ENCODE measurements at places on chromosomes 2 and 18. TPM values are rescaled to one million over a fixed set of nuclear protein-coding genes. Genes with fewer than 3 reads are reported as not detected.
A peak's percentile ranks its signal among the peaks of the same experiment; 100 is the strongest.

The MIB1 gene
- 32.6 TPM for total RNA-seq

GRCh38 chr2:160429248-160430000 lies 64.2 kb downstream of the RBMS1 start:
- peak overlapping the region; percentile 74 for H3K27ac ChIP-seq
- H3K4me3 ChIP-seq, result no peak overlapping the region
- no peaks in the 10 kb centered on the region for H3K27me3 ChIP-seq
- H3K4me1 ChIP-seq, result peaks cover 72% of the 10 kb centered on the region
- peaks cover 44% of the 10 kb centered on the region for H3K36me3 ChIP-seq
- no peak for DNase-seq

DNA sequence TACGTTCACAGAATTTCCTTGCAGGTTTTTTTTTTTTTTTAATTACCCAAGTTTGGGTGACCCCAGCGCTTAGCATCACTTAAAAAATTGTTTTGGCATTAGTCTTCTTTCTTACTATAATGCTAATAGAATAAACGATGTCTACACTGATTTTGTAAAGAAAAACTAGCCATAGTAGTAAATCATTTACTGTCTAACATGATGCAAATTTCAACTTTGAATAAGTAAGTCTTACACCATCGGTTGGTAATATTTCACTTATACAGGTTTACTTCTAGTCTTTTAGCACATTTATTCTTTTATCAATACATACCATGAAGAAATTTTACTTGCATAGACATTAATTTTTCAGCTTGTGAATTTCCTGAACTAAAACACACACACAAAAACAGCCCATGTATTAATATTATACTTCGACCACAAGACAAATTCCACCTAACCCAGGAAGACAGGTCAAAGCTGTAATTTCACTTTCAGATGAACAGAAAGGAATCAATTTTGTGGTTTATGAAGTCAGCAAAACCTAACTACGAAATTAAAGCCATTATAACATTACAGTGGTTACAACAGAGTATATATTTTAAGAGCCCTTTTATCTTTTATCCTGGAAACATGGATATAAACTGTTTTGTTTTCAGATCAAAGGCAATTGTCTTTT lies 1.9 kb downstream of the YES1 start:
- H3K4me3 ChIP-seq, result peak overlapping the region; percentile 93
- DNase-seq, result no peak
- H3K27me3 ChIP-seq, result no peaks in the 10 kb centered on the region
- peaks cover 33% of the 10 kb centered on the region for H3K36me3 ChIP-seq
- peak overlapping the region; percentile 79 for H3K27ac ChIP-seq
- H3K4me1 ChIP-seq, result peaks cover 72% of the 10 kb centered on the region

- H3K27me3 ChIP-seq, result no peaks in the 10 kb centered on the region
- H3K27ac ChIP-seq, result no peak overlapping the region
- no peak for DNase-seq
Measured at GRCh38 chr2:107402330-107402729, 424.4 kb upstream of the RGPD4 start.

DNA sequence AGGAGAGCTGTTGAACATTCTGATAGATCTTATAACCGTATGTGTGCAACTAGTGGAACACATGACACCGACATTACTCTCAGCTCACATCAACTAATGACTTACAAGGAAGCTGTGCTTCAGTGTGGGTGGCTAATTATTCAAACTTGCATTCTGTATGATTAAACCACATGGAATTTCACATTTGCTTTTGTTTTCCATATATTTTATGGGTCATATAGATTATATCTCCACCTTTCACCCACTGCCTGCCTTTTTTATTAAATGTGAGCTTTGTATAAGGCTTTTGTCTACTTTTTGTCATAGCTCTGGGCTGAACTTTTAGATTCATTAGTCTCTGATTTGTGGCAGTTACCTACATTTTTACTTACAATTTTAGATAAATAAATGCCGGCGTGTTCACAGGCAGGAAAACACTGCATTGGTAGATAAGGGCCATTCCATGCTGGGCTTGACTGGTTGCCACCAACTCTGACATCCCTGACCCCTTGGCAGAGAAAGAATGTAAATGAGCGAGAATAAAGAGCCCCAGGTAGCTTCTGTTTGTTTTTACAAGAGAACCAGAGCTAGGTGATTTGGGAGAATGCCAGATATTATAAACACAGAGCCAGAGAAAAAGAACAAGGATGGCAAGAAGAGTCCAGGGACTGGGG lies 35.7 kb downstream of the LYPD6 start:
- no peak overlapping the region for H3K27ac ChIP-seq
- DNase-seq, result no peak
- H3K4me3 ChIP-seq, result no peak overlapping the region
- H3K36me3 ChIP-seq, result no peaks in the 10 kb centered on the region
- no peaks in the 10 kb centered on the region for H3K4me1 ChIP-seq
- H3K27me3 ChIP-seq, result peaks cover 19% of the 10 kb centered on the region

The TSPYL6 gene
- total RNA-seq, result not detected

- DNase-seq, result no peak
- H3K4me3 ChIP-seq, result no peak overlapping the region
- no peak overlapping the region for H3K27ac ChIP-seq
- peaks cover 6% of the 10 kb centered on the region for H3K27me3 ChIP-seq
Measured at GRCh38 chr2:100197631-100198153, 55.3 kb upstream of the AFF3 start.

The CCDC150 gene
- 17.3 TPM for total RNA-seq

GRCh38 chr2:237441605-237442274 lies 27.8 kb upstream of the COL6A3 start:
- H3K27ac ChIP-seq, result no peak overlapping the region
- H3K4me3 ChIP-seq, result no peak overlapping the region
- peaks cover 2% of the 10 kb centered on the region for H3K27me3 ChIP-seq
- H3K4me1 ChIP-seq, result peaks cover 28% of the 10 kb centered on the region

GRCh38 chr2:160794926-160795325 lies 301.3 kb upstream of the RBMS1 start:
- no peak for DNase-seq
- no peaks in the 10 kb centered on the region for H3K27me3 ChIP-seq
- H3K36me3 ChIP-seq, result no peaks in the 10 kb centered on the region
- H3K4me3 ChIP-seq, result no peak overlapping the region
- H3K27ac ChIP-seq, result no peak overlapping the region
- H3K4me1 ChIP-seq, result no peaks in the 10 kb centered on the region

DNA sequence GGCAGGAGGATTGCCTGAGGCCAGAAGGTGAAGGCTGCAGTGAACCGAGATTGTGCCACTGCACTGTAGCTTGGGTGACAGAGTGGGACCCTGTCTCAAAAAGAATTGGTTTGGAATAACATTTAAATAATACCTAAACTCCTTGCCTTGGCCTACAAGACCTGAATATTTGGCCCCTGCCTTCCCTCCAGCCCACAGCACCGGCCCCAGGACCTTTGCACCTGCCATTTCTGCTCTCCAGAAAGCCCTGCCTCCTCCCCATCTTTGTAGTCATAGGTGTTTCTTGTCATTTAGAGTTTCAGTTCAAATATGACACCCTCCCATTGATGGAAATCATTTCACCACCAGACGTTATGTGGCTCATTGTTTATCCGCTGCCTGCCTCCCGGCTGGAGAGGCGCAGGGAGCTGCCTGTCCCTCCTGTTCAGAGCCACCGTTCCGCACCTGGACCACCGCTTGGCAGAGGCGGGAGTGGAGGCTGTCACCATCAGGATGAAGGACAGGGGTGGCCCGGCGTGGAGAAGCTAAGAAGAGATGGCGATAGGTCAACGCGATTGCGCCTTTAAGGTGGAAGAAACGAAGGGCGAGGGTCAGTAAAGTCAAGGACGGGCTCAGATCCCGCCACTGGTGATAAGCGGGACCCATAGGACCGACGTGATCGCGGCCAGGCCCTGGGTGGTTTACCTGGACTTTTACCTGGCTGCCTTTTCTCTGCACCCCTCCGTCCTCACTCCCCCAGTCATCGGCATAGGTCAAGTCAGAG lies 638 bp upstream of the LPIN1 start:
- H3K27ac ChIP-seq, result peak overlapping the region; percentile 61
- H3K4me1 ChIP-seq, result peaks cover 69% of the 10 kb centered on the region

Data from activated CD8-positive, alpha-beta T cell treated with anti-CD3 and anti-CD28 coated beads, Interleukin-2, amount 10 ng/mL, durations not matched to agents 7 days and 5 days (primary cell).